Smooth muscle cell of trachea (primary cell): ENCODE measurements at places on chromosomes 4 and X. TPM values are rescaled to one million over a fixed set of nuclear protein-coding genes. Genes with fewer than 3 reads are reported as not detected.

BRS3 gene
- total RNA-seq = not detected in 2 replicates

SLC7A11 gene
- 53.4 and 53.9 TPM in 2 replicates for total RNA-seq

GABRG1 gene
- not detected in 2 replicates for total RNA-seq

TXK gene
- total RNA-seq = under 0.01 and 0.17 TPM in 2 replicates

HAND2 gene
- 0.58 and 0.66 TPM in 2 replicates for total RNA-seq

DBET gene
- not detected in 2 replicates for total RNA-seq

PAGE1 gene
- total RNA-seq = not detected in 2 replicates

SLC39A8 gene
- total RNA-seq = 2.0 and 9.3 TPM in 2 replicates

DGKK gene
- total RNA-seq = not detected in 2 replicates

XK gene
- under 0.01 TPM in 2 replicates for total RNA-seq

P2RY8 gene
- total RNA-seq = not detected in 2 replicates

HPGD gene
- total RNA-seq = 0.33 and 0.44 TPM in 2 replicates

FGFR3 gene
- 0.33 and 0.44 TPM in 2 replicates for total RNA-seq

ZBTB33 gene
- 10.5 and 10.9 TPM in 2 replicates for total RNA-seq

IL13RA1 gene
- 56.2 and 65.7 TPM in 2 replicates for total RNA-seq
